ENCODE measurements at places on chromosomes 12 and 14. TPM values are rescaled to one million over a fixed set of nuclear protein-coding genes. Genes with fewer than 3 reads are reported as not detected.

NKX2-1 gene
- not detected for total RNA-seq

RPL10L gene
- not detected for total RNA-seq

SALL2 gene
- 0.98 TPM for total RNA-seq

NUAK1 gene
- 116 TPM for total RNA-seq

KERA gene
- total RNA-seq: not detected

COL2A1 gene
- under 0.01 TPM for total RNA-seq

SLC38A4 gene
- total RNA-seq: 0.33 TPM

LMNTD1 gene
- 0.29 TPM for total RNA-seq

LAG3 gene
- total RNA-seq: 0.33 TPM

CD4 gene
- not detected for total RNA-seq

AGAP2 gene
- total RNA-seq: 0.29 TPM

CD163 gene
- total RNA-seq: not detected

WSCD2 gene
- not detected for total RNA-seq

KLRC4 gene
- total RNA-seq: not detected
